ENCODE measurements at places on chromosomes 13 and 19. TPM values are rescaled to one million over a fixed set of nuclear protein-coding genes. Genes with fewer than 3 reads are reported as not detected.
A peak's percentile ranks its signal among the peaks of the same experiment; 100 is the strongest.

DNA sequence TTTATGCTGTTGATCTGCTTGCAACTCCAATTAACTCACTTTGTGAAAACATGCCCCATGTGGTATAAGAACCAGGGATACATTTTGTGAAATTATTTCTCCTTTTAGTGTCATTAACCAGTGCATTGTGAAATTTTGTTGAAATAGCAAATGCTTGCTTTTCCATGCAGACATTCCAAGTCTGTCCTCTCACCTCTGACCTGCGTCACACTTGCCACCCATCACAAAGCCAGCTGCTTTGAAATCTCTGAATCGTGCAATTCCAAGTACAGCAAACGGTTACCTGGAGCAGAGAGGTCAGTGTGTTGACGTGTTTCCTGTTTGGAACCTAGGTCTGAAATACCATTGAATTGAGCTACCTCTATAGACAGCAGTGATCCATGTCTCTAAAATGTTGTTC, 4.9 kb upstream of the SLC25A15 start:
- no peaks in the 10 kb centered on the region for H3K27me3 ChIP-seq
- H3K4me3 ChIP-seq, result no peak overlapping the region
- no peak for DNase-seq
- no peak overlapping the region for H3K27ac ChIP-seq
- H3K4me1 ChIP-seq, result no peaks in the 10 kb centered on the region

- no peaks in the 10 kb centered on the region for H3K36me3 ChIP-seq
- no peak overlapping the region for H3K4me3 ChIP-seq
- H3K27ac ChIP-seq, result no peak overlapping the region
- H3K4me1 ChIP-seq, result no peaks in the 10 kb centered on the region
- no peak for DNase-seq
These were observed 28.0 kb downstream of the CYP4F22 start for GRCh38 chr19:15536350-15536749.

ZNF446 gene
- total RNA-seq, result 38.0 TPM

DNA sequence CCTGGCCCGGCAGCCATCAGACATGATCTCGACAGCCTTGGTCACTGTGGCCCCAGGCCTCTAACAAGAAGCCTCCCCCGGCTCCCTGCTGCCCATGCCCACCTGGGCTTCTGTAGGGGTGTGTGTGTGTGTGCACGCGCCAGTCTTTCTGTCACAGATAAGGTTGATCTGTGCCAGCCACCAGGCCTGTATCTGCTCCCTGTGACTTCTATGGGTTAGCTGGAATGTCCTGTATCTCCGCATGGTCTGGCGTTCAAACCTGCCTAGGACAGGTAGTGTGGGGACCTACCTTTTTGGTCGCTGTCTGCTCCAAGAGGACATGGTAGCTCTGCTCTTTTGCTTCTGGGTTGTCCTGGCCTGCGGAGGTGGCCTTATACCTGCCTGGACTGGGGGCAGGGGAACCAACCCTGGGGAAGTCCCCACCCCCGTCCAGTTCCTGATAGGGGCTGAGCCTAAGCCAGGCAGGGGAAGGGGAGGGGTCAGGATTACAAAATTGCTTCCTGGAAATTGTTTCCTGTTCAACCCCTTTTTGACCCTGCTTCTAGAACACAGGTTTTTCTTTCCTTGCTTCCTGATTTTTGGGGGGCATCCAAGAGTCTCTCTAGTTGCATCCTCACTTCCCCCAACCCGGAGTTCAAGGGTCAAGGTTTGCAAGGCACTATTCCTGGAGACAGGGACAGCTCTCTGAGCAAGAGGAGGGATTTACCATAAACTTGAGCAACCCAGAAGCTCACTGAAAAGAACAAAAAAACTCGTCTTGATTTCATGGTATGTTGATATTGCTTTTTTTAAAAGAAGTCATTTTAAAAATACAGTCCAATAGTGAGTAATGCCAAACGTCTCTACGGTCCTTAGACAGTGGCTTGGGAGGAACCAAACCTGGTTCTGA, at the start of gene LRG1:
LRG1 (minus strand) TSS at position 344 of the 889 bp plus-strand sequence; CDS start at position 321, 23 bp downstream.
- H3K4me3 ChIP-seq, result no peak within 1 kb of the TSS
- DNase-seq, result peak; percentile 37
- H3K4me1 ChIP-seq, result no peaks in the 10 kb centered on the region

BCAM gene
- total RNA-seq, result 501 TPM

- no peaks in the 10 kb centered on the region for H3K27me3 ChIP-seq
- H3K27ac ChIP-seq, result peak overlapping the region; percentile 15
- no peak overlapping the region for H3K4me3 ChIP-seq
These were observed 27.2 kb downstream of the COL4A2 start for GRCh38 chr13:110334256-110334655.

DNA sequence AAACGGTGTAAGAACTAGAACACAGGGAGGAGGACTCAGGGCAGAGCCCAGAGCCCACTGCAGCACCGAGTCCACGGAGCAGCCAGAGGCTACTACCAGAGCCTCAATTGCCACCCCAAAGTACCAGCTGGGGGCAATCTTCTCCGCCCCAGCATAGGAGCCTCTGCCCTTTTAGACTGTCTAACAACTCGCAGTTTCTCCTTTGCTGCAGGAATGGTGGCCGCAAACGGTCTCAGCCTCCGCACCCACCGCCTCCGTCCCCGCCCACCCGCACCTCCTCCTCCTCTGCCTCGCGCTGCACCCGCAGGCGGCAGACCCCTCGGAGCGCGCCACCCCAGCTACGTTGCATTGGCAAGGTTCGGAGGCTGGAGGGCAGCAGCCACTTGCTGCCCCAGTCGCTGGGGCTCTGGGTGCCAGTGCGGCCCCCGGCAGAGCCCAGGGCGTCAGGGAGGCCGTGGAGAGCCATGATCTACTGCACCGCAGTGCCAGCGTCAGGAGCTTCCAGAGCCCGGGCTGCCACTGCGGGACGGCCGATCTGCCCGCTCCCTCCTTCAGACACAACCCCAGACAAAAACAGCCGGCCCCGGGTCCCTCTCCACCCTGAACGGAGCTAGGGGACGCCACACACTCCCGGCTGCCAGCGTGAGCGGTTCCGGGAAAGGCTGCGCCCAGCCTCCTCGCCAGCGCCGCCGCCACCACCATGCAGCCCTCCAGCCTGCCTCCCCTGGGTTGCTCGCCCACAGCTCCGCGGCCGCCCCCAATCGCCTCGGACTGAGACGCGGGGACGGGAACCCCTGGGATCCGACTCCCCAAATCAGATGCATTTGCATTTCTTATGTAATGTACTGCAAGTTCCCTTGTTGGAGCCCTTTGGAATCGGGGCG, 1.8 kb downstream of the FGF14 start:
- no peak for DNase-seq
- H3K36me3 ChIP-seq, result no peaks in the 10 kb centered on the region
- H3K27ac ChIP-seq, result no peak overlapping the region
- H3K27me3 ChIP-seq, result peaks cover 10% of the 10 kb centered on the region
- peak overlapping the region; percentile 4 for H3K4me3 ChIP-seq
- no peaks in the 10 kb centered on the region for H3K4me1 ChIP-seq

TIMM29 gene
- total RNA-seq, result 47.9 TPM

CBLC gene
- total RNA-seq, result 33.6 TPM

DNA sequence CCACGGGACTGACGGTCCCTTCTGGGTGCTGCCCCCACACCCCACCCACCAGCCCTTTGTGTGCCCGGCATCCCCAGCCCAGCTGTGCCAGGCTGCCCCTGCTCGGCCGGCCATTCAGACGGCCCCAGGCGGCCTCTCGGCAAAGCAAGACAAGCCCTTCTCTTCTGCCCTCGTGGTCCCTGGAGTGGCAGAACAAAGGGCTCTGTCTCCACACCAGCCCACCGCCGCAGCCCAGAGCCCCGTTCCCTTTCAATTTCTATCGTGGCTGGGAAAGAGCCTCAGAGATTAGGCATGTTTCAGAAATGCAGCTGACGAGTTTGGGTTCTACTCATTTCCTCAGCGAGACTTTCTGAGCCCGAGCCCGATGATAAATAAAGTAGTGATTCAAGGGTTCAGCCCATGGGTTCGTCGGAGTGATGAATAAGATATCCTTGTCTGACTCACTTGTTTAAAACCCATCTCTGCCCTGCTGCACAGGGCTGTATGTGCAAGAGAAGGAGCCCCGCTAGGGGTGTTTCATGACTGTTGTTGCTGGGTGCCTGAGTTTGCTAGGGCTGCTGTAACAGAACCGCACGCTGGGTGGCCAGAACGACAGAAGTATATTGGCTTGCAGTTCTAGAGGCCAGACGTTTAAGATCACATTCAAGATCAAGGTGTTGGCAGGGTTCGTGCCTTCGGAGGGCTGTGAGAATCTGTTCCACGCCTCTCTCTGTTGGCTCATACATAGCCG, 4.3 kb downstream of the MYO9B start:
- peak; percentile 66 for DNase-seq
- H3K36me3 ChIP-seq, result no peaks in the 10 kb centered on the region
- peaks cover 9% of the 10 kb centered on the region for H3K4me1 ChIP-seq
- H3K27me3 ChIP-seq, result no peaks in the 10 kb centered on the region

DNA sequence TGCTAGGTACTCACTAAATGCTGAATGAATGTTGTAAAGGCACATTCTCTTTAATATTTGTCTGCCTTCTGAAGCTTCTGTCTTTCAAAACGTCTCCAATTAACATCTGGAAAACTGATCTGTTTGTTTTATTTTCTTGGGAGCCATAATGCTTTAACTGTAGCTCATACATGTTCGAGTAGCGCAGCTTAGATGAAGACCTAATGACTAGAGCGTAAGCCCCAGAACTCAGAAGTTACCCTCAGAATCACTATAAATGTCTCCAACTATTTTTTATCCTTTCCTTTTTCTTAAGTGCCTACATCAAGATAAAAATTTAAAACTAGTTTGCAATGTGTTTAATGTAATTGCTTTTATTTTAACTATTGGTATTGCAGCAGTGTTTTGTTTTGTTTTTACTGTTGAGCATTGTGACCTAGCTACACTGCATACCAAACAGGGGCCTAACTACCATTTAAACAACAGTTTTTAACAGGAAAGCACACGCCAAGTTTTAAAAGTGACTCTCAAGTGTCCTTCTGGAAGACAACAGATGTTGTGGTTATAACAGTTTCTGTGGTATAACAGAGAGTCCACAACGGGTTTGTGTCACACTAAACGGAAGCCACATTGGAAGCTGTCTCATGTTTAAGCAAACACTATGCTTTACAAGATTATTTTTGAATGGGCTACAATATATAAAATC, 42.0 kb downstream of the MRPL57 start:
- H3K4me3 ChIP-seq, result no peak overlapping the region
- no peaks in the 10 kb centered on the region for H3K27me3 ChIP-seq
- no peak for DNase-seq
- no peaks in the 10 kb centered on the region for H3K4me1 ChIP-seq

DNA sequence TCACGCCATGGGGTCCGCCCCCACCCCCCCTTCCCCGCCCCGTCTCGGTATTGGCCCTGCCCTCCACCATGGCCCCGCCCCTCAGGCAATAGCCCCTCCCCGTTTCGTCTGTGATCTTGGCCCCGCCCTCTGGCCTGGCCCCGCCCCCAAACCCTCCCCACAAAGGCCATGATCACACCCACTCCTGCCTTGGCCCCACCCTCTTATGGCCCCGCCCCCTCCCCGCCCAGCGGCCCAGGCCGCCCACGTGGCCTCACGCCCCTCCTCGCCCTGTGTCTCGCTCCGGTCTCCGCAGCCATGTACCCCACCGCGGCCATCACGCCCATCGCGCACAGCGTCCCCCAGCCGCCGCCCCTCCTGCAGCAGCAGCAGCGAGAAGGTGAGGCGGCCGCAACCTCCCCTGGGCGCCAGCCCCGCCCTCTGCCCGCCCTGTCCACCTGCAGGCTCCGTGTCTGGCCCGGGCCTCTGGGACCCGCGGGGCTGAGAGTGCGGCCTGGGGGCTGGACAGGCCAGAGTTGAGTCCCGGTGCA, 61.3 kb downstream of the CELF5 start:
- peak overlapping the region; percentile 21 for H3K4me3 ChIP-seq
- no peak for DNase-seq
- H3K4me1 ChIP-seq, result peaks cover 2% of the 10 kb centered on the region
- peak overlapping the region; percentile 57 for H3K27ac ChIP-seq
- no peaks in the 10 kb centered on the region for H3K27me3 ChIP-seq

- H3K4me3 ChIP-seq, result no peak overlapping the region
- H3K27ac ChIP-seq, result no peak overlapping the region
- no peak for DNase-seq
These were observed 282.4 kb downstream of the TEX29 start for GRCh38 chr13:111602874-111603273.

DNA sequence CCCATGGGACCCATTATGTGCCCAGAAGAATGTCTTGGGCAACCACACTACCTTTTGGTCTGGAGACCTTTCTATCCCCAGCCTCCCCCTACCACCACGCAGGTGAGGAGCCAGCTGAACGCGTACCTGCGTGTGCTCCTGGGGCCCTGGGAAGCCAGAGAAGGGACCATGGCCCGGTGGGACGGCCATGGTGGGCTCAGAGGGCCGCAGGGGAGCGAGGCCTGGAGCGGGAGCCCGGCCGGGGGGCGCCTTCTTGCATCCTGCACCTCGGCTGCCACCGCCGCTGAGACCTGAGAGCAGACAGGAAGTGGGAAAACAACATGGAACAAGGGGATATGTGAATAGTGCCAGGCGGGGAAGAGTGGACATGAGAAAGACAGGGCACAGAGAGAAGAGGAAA, 2.3 kb downstream of the DYRK1B start:
- H3K4me1 ChIP-seq, result peaks cover 8% of the 10 kb centered on the region
- no peak for DNase-seq
- no peaks in the 10 kb centered on the region for H3K27me3 ChIP-seq
- no peak overlapping the region for H3K27ac ChIP-seq

Data from prostate gland (tissue), 2 donors.